Fibroblast of gingiva (primary cell): ENCODE measurements at places on chromosomes 5 and 9.

- no peak for DNase-seq
These were observed 20.7 kb downstream of the EHMT1 start for GRCh38 chr9:137639303-137640051.

DNA sequence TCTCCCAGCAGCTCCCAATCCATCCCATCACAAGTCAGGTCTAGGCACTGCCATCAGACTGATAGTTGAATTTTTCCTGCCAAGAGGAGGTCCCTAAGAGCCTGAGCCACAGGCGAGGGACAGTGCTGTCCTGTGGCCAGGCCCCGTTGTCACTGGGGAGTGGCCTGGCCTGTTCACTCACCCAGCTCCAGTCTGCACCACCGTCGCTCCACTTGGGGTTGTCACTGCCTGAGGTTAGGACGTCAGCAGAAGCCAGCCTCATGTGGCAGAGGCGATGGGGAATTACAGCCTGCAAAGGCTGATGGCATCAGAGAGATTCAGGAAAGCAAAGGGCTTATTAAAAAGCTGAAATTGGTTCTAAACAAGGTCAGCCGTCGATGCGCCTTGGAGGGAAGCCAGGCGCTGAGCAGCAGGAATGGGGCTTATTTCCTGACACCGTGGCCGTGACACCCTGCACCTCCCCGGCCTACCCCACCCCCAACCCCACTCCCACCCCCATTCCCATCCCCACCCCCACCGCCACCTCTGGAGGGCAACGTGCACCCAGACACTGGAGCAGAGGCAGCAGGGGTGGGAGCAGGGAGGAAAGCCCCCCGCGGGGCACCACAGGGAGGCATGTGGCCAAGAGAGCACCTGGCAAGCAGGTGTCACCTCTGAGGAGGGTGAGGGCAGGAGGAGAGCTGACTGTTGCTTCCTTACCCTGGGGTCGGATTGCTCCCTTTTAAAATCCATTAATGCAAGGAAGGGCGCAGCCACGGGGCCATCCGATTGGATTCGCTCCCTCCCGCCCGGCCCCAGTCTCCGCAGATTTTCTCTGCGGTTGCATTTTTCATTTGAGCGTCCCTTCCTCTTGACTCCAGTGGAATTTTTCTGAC is 3.1 kb upstream of the DBH start:
- DNase-seq = no peak

DNA sequence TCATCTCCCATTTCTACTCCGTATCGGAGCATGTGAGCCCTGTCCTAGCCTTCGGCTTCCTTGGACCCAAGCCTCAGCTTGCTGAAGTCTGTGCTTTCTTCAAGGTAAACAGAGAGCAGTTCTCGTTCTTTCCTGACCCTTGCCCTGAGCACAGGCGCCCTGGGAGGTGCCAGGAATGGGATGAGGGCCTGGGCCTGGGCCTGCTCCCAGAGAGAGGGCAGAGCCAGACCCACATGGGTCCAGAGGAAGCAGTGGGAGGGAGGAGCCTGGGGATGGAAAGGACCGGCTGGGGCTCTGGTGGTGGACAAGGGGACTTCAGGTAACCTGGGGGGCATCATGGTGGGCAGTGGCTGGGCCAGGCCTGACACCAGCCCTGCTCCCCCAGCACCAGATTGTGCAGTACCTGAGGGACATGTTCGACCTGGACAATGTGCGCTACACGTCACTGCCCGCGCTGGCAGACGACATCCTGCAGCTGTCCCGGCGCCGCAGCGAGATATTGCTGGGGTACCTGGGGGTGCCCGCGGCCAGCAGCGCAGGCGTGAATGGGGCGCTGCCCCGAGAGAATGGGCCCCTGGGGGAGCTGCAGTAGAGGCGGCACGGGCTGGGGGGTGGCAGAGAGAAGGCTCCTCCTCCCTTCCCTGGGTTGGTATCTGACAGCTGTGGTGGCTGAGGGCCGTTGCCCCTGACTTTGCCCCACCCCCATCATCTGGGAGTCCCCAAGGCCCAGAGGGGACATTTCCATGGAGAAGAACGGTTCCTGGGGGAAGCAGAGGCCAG is 10.9 kb upstream of the DOLPP1 start:
- no peak for DNase-seq

- DNase-seq = no peak
These were observed 78.5 kb downstream of the ZCCHC7 start for GRCh38 chr9:37198831-37199230.

DNA sequence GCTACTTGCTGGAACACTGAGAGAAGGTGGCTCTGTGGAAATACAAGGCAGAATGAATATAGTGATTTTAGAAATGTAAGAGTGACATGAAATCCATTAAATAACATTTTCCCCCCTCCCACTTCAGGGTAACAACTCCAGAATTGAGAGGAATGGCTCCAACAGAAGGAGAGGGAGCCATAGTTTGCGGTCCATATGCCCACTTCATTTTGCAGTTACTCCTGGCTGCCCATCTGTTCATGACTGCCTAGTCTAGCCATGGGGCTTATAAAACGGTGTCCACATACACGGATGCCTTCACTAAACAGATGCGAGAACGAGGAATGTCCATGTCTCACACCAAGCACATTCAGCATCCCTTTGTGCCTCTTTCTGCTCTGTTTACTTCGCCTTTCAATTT is 186.7 kb downstream of the TMEM38B start:
- no peak for DNase-seq

GRCh38 chr9:38432922-38433510 is 8.8 kb upstream of the IGFBPL1 start:
- DNase-seq = peak; percentile 24

DNA sequence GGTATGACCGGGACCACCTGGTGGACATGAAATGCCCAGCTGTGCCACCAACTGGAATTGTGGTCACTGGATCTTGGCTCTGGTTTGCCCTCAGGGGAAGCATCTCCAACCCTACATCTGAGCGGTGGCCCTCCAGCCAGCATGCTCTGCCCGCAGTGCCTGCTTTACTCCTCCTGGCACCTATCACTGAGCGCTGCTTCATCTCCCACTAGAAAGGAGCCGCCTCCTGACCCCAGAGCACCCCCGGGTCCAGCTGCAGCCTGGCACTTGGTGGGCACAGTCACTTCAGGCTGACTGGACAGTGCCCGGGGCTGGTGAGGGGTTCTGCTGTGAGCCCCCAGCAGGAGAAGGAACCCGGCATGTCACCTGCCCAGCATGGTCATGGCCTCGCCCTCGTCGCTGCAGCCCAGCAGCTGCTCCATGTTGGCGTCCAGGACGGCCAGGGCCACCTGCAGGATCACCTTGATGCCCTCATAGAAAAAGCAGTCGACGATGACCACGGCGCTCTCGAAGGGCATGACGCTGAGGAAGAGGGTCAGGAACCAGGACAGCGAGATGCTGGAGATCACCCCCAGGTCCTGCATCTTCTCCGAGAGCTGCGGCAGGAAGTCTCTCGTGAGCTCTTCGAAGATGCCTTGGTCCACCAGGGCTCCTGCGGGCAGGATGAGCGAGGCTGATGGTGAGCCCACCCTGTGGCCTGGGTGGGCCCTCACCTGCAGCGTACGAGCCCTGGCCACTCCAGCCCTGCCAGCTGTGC is 16.1 kb upstream of the MRNIP start:
- DNase-seq = no peak

DNA sequence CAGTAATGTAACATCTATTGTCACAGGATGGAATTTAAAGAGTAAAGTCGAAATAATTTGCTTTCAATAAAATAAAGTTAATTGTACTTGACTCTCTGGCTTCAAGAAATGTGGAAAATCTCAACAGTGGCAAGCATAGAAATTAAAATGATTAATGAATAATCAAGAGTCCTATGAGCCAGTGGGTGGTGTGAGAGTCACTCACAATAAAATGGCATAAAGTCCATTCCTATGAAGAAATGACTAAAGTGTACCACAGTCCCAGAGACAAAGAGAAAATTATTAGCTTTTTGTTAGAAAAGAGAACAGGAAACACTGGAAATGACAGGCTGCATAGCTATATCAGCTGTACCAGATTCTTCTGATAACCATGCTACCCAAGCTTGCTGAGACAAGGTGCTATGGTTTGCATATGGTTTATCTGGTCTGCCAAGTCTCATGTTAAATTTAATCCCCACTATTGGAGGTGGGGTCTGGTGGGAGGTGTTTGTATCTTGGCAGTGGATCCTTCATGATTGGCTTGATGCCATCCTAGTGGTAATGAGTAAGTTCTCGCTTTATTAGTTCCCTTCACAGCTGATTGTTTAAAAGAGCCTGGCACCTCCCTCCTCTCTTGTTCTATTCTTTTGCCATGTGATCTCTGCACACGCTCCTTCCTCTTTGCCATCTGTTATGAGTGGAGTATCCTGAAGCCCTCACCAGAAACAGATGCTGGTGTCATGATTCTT is 647.7 kb upstream of the ITGA1 start:
- no peak for DNase-seq

DNA sequence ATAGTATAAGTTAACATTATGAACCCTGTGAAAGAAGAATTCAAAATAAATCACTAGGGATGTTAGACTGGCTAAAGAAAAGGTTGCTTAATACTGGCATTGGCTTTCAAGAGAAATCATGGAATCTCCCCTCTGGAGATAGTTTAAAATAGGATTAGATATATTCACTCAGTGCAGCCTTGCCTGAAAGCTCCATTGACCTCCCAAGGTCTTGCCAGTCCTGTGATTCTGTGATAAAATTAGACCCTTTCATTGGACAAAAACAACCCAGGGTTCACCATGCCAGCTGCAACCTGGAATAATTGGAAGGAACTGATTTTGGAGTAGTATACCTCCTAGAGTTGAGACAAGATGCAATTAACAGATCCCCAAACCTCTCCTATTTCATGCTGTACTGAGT is 588.1 kb upstream of the MEF2C start:
- DNase-seq = no peak

DNA sequence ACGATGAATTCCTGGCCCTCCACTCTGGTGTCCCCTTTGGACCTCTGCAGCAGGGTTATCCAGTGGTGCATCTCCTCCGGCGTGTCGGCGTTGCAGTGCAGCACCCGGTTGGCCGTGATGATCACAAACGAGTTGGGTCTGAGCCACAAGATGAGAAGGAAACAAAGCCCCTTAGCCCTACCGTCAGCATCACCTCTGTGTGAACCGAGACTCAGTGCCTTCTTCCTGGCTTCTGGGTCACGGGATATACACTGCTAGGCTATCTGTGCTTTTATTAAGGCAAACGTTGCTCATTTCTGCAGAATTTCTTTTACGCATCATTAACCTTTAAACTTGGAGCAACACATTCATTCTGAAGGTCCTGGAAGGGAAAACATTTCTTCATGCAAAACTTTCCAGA is 65.1 kb upstream of the RETREG1 start:
- DNase-seq = no peak

DNA sequence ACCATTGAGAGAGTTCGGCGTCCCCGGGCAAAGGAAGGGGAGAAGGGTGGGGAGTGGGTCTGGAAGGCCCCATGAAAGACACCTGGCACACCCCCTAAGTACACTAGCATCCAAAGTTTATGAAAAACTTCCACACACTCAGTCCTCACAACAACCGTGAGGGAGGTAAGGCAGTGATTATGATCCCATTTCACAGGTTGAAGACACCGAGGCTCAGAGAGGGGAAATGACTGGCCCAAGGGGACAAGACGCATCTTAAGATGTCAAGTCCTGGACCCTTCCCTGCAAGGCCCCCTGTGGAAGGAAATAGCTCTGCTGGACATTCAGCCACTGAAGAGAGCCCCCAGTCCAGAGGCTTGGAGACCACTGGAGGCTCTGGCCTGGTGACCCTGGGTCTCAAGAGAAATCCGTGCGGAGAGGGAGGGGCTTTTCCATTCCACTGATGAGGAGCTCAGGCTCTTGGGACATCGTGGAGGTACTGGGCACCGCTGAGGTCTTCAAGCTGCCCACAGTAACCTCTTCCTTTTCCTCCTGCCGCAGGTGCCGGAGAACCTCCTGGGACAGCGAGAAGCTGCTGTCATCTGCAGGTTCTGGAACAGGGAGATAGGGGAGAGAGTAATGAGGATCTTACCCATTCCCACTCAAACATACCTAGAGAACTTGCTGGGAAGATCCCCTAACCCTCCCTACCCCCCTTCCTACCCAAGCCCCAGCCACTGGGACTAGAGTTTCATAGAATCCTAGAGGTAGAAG is 5.2 kb downstream of the SMIM33 start:
- DNase-seq = no peak

- peak; percentile 0 for DNase-seq
These were observed 352.3 kb downstream of the SLCO4C1 start for GRCh38 chr5:101943784-101944183.

DNA sequence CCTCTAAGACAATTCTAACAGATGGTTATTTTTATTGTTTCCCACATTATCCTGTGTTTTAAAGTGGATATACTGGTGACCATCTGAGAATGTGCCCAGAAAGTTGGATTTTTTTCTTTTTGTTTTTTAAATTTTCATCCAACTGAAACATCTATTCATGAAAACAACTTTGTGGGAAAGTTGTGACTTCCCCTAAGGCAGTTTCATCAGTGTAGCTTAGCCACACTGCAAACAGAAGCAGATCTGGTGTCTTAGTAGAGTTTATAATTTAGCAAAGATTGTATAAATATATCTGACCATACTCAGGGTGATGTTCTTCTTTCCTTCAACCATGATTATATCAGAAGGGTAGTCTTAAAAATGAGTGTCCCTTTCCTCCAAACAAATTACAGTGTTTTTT is 1241.3 kb downstream of the MAT2B start:
- DNase-seq = no peak

DNA sequence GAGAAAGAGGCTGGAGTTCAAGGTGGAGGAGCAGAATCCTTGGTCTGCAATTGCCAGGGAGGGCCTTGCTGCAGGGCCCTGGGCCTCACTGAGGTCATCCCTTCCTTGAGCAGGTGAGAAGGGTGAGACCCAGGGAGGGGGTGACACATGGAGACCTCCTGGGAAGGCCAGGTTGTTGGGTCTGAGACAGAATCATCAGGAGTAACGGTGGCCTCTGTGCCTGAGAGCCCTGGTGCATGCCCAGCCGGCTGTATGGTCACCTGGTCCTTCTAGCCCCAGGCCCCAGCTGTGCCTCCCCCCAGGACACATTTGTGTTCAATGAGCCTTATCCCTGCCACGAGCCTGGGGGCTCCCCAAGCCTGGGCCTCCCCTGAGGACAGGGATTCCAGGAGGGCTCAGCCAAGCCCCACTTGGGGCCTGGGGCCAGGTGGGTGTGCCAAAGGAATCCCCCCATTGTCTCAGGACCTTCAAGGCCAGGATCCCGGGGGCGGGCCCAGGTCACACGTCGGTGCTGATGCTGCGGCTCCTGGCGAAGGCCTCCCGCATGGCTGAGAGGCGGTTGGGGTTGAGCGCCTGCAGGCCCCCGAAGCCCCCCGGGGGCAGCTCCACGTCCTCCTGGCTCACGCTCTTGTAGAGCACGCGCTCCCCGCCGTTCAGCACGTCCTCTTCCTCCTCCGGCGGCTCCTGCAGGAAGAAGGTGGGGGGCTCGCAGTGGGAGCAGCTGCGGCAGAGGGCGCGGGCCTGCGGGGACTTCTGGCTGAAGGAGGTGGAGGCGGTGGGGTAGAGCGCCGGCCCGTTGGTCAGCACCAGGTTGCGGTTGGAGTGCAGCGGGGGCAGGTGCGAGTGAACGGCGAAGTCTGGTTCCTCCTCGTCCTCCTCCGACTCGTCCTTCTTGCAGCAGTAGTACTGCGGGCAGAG is 30.4 kb downstream of the FAM163B start:
- no peak for DNase-seq

GRCh38 chr5:10563110-10563944 is 543 bp upstream of the ANKRD33B start:
- no peak for DNase-seq
